ENCODE measurements at places on chromosomes 7 and 10.

- no peak for DNase-seq
These were observed 5.4 kb downstream of the ATP6V1F start for GRCh38 chr7:128867842-128868623.

- DNase-seq = no peak
These were observed 20.7 kb downstream of the ANTXRL start for GRCh38 chr10:46307281-46308112.

DNA sequence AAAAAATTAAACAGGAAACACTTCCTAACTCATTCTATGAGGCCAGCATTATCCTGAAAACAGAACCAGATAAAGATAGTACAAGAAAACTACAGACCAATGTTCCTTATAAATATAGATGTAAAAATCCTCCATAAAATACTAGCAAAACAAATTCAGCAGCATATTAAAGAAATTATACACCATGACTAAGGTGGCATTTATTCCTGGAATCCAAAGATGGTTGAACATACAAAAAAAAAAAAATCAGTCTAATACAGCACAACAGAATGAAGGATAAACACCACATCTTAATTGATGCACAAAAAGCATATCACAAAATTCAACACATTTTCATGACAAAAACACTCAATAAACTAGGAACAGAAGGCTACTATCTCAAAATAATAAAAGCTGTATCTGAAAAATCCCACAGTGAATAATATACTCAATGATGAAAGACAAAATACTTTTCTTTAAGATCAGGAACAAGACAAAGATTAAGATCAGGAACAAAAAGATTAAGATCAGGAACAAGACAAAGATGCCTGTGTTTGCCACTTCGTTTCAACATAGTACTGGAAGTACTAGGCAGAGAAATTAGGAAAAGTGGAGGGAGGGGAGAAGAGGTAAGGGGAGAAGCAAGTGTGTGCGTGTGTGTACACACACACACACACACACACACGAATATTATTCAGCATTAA lies 95.6 kb downstream of the SNX13 start:
- DNase-seq = no peak

- DNase-seq = no peak
These were observed 72.5 kb downstream of the CXCL12 start for GRCh38 chr10:44312401-44312800.

- no peak for DNase-seq
These were observed 49.0 kb downstream of the ADD3 start for GRCh38 chr10:110056822-110057221.

- DNase-seq = no peak
These were observed 1672.9 kb downstream of the REEP3 start for GRCh38 chr10:65194126-65194525.

GRCh38 chr7:15920953-15921352 lies 234.5 kb upstream of the MEOX2 start:
- no peak for DNase-seq

DNA sequence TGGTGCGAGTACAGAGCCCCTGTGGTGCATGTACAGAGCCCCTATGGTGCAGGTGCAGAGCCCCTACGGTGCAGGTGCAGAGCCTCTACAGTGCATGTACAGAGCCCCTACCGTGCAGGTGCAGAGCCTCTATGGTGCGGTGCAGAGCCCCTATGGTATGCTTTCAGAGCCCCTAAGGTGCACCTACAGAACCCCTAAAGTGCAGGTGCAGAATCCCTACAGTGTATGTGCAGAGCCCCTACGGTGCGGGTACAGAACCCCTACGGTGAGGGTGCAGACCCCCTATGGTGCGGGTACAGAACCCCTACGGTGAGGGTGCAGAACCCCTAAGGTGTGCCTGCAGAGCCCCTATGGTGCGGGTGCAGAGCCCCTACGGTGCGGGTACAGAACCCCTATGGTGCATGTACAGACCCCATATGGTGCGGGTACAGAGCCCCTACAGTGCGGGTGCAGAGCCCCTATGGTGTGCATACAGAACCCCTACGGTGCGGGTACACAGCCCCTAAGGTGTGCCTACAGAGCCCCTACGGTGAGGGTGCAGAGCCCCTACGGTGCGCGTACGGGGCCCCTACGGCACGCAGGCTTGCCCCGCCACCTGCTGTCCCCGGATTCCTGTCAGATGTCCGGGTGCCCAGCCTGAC lies 53.5 kb downstream of the MGMT start:
- DNase-seq = no peak

DNA sequence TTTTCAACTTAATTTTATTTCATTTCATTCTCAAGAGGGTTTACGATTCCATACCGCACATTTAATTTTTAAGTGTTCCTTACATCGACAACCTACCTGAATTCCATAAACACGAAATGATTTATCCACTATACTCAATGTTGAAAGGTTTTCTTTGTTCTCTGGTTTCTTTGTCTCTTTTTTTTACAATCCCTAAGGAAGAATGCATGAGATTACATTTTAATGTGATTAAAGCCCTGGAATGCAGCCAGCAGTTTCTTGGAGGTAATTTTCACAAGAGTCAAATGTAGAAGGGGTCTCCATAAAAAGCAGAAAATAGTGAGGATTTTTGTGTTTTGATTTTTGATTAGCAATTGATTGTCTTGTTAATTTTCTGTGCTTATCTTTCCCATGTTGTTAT lies 59.2 kb upstream of the ADCY1 start:
- DNase-seq = no peak

DNA sequence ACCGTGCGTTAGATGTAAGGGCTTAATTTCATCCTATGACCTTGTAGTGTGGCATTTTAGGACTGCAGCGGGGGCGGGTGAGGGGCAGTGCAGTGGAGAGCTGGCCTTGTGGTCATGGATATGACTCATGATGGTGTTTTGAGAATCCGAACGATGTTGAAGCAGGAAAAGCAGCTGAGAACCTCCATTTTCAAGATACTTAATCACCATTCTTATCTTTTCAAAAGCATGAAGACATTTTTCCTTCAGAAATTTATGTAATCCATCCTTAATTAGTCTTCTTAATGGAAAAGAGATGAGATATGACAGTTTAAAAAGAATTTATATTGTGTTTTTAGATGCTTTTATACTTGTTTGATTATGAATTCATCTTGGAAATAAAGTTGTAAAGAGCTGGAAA lies 9.6 kb downstream of the ATP5F1C start:
- no peak for DNase-seq

DNA sequence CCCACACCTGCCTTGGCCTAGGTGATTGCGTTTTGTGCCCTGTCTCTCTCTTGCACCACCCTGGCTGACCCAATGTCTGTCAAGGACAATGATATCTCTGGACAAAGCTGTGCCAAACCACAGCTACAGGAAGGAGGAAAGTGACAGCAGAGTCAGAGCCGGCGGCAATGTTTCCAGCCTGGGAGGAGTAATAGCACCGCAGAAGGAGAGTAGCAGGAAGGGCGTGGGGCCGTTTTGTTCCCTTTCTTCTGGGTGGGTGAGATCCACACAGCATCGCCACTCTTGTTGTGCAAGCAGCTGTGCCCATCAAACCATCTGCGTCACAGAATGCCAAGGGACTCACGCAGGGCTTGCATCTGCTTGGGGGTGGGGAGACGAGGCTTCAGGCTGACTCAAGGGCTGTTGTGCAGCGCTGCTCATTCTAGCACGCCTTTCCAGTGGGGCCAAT lies 341.6 kb upstream of the AUTS2 start:
- no peak for DNase-seq

DNA sequence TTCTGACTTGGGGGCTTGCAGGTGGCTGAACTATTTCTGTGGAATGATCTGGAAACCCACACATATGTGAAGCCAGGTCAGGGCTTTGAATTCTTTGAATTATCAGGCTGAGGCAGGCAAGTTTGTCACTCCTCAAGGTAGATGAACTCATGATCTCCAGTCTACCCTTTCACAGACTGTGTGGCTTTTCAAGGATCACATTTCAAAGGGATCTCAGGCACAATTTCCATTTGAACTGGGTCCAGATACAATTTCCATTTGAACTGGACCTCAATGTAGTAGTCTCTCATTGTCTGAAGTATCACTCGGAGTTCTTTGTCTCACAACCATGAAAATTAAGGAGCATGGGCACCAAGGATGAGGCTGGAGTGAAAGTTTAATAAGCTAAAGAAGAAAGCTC lies 25.7 kb upstream of the EIF4H start:
- DNase-seq = no peak

GRCh38 chr10:101723176-101723575 lies 28.2 kb upstream of the FBXW4 start:
- no peak for DNase-seq

DNA sequence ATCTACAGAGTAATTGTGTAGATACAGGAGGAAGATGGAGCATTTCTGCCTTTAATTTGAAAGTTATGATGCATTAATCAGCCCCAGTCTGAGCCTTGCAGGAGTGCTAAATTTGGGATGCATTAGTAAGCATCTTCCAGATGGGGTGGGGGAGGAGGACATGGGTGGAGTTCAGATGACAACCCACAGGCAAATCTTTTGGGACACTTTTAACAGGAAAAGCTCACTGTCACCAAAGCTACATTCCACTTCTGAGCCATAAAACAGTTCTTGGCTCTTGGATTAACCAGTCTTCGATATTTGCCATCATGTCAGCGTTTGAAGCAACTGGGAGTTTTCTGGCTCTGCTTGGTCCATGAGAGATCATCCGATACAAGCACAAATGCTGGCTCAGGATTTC lies 121.1 kb downstream of the CXCL12 start:
- DNase-seq = no peak

DNA sequence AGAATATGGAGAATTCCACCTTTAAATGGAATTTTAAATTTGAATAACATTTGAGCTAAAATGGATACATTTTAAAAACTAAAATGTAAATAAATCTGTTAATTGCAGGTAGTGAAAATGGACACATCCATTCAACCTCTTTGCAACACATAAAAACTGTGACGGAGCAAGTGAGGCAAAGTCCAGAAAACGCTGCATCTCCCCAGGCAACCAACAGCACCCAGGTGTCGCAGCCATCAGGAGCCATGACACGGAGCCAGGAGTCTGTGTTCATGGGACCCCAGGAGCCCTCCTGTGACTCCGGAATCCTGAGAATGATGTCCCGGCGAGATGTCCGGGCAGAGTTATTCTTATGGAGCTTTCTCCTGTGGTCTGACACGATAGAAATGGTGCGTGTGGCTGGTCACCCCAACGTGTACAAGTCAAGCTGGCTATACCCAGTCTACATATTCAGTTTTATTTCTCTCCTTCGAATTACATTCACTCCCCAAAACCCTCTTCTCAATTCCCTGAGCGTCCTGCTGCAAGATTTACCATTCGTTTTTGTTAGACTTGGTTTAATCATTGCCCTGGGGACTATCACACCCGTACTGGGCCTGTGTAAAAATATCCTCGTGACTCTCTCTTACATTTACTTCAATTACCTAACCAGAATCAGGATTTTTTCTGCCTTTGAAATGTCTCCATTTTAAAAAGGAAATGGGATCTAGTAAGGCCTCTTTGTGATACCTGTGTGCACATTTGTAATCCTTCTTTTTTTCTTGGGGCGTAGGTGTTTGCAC lies 13.1 kb upstream of the MRC1 start:
- DNase-seq = no peak

- DNase-seq = no peak
These were observed 4.0 kb downstream of the ITGA8 start for GRCh38 chr10:15715619-15716227.

DNA sequence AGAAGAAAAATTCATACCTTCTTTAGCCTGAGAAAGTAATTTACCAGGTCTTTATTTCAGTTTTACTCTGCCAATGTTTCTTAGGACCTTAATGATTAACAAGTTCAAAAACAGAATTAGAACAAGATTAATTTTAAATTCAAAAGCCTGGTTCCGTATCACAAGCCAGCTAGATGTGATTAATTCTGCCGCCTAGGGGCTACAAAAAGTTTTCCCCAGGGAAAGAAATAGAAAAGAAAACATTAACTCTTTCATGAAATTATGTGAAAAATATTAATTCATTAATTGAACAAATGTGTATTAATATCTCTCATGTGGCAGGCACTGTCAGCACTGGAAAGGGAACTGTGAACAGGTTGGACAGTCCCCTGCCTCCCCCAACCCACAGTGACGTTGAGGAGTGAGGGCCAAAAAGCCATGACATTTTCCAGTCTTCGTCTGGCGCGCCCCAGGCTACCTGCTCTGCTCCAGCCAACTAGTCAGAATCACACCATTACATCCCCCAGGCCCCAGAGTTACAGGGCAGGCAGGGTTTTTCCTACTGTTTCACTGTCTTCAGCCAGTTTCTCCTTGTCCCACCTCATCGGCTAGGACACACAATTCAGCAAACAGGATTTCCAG lies 20.1 kb downstream of the TMEM176A start:
- no peak for DNase-seq

GRCh38 chr10:62769574-62770242 lies 34.8 kb upstream of the ADO start:
- no peak for DNase-seq
